ENCODE measurements at places on chromosomes 7 and 10.

DNA sequence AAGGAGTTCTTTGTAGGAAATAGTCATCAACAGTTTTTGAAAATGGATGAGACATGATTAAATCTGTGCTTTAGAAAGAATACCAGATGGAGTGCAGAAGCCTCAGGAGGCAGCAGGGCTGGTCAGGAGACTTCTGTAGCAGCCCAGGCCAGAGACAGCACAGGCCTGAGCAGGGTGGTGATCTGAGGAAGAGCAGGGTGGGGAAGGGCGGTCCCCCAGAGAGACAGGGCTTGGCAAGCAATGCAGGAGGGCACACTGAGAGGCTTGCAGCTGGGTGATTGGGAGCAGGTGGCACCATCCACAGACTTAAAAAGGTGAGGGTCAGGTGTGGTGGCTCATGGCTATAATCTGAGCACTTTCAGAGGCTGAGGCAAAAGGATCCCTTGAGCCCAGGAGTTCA lies 4.3 kb upstream of the SMKR1 start:
- no peak for DNase-seq

- no peak for DNase-seq
These were observed 258.0 kb upstream of the HABP2 start for GRCh38 chr10:113294868-113295267.

DNA sequence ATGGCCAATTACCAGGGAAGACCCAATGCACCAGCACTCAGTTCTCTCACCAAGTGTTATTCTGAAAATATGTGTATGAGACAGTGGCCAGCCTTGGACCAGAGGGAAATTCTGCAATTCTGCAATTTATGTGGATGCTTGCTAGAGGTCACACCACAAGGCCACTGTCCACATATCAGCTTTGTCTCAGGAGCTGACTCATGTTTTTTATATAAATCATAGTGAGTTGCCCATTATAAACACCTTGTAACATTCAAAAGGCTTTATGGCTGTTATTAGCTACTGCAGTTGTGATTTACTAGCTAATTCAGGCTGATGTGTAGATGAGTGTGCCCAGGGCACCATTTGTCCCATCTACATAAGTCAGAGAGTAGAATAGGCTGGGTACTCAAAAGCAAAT lies 649.0 kb downstream of the LRMDA start:
- no peak for DNase-seq

GRCh38 chr10:3445648-3446047 lies 273.1 kb upstream of the PITRM1 start:
- no peak for DNase-seq

- no peak for DNase-seq
These were observed 57.0 kb downstream of the YKT6 start for GRCh38 chr7:44257618-44258422.

DNA sequence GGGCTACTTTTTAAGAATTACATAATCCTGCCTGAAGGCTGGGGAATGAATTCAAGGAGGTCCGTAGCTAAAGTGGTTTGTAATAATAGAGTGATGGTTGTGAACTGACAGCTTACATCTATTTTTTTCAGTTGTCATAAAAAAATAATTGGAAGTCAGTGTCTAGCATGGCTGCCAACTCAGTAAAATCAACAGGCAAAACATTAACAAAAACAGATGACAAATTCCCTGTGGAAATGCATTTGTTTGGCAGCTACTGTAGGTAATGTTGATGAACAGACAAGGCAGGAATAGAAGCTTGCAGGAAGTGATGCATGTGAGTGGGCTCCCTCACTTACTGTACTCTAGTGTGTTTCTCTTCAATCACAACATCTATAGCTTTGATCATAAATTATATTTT lies 766.0 kb upstream of the POT1 start:
- no peak for DNase-seq

Measured in AG09319 (cell line).